ENCODE measurements at places on chromosomes 11 and 22.

DNA sequence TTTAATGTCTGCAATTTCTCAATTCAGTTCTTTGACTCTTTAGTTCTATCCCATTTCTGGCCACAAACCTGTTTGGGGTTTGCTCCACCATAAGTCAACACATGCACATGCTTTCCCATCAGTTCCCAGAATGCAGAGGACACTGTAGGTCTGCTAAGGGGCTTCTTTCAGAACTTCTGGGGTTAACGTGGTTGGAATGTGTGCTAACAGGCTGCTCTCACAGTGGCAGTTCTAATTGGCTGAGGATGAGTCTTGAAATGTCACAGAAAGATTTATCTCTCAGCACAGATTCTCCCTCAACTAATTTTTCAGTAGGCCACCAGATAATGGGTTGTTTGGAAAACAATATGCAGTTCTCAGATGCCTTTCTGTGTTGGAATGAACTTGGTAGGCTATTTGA is 703.4 kb downstream of the NTM start:
- DNase-seq, result no peak

DNA sequence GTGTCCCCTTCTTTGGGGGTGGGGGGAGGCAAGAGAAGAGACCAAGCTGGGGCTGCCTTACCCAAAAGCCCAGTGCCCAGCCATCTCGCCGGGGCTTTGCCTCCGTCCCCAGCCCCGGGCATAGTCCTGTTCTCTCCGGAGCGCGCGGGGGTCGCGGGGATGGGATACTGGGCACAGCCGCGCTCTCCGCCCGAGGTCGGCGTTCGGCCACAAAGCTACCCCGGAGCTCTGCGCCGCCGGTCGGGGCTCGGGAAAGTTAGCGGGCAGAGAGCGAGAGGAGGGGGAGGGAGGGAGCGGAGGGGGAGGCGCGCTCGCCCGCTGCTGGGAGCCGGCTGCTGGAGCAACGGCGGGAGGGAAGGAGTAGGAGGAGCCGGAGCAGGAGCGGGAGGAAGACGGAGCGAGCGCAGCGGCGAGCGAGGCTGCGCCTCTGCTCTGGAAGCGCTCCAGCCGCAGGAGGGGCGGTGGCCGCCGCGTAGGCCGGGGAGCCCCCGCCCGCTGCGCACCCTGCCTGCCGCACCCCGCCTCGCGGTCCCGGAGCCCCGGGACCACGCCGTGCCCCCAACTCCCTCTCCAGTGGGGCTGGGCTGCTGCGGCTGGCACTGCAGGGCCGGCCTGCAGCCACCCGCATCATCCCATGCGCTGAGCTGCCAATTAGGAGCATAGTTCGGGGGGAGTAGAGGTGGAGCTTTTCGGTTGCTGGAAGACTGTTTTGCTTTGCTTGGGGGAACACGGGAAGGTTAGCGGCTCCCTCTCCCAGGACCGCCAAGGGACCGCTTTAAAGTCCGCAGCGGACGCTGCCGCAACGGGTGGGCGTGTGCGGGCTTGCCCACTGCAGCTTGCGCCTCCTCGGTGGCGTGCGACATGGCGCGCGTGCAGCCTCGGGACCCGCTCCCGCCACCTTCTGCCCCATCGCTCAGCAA is at the start of gene SCN4B:
TSS of gene SCN4B (minus strand) at position 272 of the 920 bp plus-strand sequence. CDS start at position 122, 150 bp downstream.
- DNase-seq, result peak; percentile 17

DNA sequence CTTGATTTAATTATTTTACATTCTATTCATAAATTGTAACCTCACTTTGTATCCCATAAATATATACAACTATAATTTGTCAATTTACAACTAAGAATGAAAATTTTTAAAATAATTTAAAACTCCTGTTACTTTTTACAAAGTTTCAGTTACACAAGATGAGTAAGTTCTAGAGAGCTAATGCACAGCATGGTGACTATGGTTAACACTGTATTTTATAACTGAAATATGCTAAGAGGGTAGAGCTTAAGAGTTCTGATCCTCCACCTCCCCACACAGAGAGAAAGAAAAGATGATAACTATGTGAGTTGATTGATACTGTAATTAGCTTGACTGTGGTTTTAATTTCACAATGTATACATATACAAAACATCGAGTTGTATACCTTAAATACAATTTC is 412.5 kb upstream of the DDI1 start:
- DNase-seq, result no peak

DNA sequence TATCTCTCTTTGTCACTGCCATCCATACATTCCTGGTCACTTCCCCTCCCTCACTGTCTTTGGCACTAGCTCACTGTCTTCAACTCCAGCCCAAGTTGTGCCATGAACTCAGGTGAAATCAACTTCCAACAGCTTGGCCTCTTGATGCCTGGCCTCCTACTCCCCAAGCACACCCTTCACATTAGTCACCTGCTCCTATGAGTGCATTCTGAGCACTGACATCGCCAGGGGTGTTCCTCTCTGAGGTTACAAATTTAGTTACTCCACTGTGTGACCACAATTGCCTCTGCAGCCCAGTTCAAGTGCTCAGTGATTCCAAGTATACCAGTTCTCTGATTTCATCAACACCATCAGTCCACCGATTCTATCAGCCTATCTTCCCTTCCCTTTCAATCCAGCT is 10.8 kb downstream of the DRD2 start:
- no peak for DNase-seq

- DNase-seq, result no peak
Measured at GRCh38 chr11:8584082-8584481, 9.9 kb downstream of the STK33 start.

GRCh38 chr11:13215149-13215548 is 62.4 kb upstream of the BMAL1 start:
- no peak for DNase-seq

DNA sequence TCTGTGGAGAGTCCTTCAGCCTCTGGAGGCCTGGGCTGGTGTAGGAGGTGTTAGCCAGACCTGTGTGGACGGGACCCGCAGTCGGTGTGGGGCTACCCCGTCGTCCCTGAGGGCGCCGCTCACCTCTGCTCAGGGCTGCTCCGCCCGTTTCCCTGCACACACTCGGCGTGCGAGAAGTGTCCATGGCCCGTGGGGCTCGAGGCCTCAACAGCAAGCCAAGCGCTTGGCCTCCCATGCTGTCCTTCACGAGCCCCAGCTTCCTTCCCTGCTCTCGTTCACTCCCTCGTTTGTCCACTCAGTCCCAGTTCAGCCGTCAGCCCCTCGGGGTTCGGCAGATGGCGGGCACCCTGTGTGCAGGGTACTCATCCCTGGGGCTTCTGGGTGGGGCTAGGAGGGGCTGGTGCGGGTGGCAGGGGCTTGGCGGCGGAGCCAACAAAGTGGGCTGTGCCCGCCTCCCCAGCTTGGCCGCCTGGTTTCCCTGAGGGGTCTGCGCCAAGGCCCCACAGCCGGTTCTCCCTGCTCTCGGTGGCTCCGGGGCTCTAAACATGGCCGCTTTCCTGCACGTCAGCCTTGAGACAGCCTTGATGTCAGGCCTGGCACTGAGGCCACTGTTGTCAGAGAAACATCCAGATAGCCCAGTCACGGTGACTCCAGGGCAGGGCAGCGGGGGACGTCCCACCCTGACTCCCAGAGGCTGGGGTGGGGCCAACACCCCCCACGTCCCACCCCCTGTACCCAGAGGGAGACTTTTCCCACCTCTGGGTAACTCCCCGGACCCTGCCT is 3.3 kb downstream of the MUC6 start:
- no peak for DNase-seq

GRCh38 chr11:111510311-111510710 is 1.9 kb downstream of the BTG4 start:
- DNase-seq, result no peak

DNA sequence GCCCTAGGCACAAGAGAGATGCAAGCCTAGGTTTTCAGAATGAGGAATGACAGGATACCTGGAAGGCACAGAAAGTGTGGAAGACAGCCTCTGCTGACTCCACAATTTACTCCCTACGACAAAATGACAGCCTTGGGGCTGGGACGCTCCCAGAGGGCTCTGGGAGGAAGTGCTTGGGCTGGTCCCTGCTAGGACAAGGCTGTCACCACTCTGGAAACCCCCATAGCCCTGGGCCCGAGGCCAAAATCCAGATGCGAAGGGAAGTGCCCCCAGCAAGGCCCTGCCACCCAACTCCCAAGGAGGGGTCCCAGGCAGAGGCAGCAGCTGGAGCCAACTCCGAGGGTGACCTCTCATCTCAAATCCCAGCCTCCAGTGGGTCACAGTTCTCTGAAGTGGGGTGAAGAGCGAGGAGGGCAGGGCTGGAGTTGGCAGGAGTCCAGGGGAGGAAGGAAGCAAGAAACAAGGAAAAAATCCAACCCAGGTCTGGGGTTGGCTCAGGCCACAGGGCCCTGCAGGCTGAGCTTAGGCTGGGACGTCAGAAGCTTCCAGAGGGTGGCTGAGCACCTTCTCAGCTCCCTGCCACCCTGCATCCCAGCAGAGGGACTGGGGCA is 6.3 kb upstream of the CDC42EP2 start:
- DNase-seq, result no peak

GRCh38 chr11:28269586-28269985 is 161.4 kb downstream of the METTL15 start:
- DNase-seq, result no peak

DNA sequence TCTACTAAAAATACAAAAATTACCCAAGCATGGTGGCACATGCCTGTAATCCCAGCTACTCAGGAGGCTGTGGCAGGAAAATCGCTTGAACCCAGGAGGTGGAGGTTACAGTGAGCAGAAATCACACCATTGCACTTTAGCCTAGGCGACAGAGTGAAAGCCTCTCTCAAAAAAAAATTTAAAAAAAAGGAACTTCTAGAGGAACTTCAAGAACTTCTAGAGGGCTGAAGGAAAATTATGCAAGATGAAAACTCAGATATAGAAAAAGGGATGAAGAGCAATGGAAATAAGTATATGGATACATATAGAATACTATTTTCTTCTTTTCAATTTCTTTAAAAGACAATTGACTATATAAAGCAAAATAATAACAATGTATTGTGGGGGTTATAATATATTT is 51.2 kb upstream of the PRR5 start:
- DNase-seq, result no peak

- DNase-seq, result no peak
Measured at GRCh38 chr11:3879967-3880542, 24.6 kb downstream of the STIM1 start.

DNA sequence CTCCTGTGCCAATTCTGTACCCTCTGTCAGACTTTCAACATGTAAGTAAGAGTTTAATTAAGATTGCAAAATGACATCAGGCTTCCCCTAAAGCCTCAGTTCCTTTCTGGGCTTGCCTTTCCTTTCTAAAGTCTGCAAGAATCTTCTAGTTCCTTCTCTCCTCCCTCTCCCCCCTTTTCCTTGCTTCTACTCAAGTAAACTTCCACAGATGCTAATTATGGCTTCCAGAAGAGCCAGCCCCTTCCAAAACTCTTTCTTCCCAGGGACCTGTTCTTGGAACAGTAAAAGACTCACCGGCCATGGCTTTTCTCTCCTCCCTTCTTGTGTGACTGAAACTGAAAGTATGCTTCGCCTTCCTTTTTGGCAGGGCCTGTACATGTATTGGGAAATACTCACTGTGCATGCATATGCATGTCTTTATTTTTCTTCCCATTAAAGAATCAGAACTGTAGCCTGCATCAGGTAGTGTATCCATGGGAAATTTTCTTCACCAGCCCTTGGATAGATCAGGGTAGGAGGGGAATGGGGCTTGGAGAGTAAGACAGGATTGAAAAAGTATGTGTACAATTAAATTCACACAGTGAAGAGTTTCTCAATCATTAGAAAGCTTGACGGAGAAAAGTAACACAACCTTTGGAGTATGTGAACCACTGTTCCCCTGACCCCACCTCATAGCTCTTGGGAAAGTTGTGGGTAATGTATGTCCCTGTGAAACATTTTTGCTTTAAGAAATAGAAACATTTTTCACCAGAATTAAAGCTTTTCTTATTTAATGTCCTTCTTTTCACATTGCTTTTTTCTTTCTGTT is at the start of gene CASP1:
TSS of gene CASP1 (minus strand) at position 332 of the 808 bp plus-strand sequence. CDS start at position 301, 31 bp downstream.
- DNase-seq, result no peak

- no peak for DNase-seq
Measured at GRCh38 chr11:27673979-27674663, 26.1 kb downstream of the BDNF start.

DNA sequence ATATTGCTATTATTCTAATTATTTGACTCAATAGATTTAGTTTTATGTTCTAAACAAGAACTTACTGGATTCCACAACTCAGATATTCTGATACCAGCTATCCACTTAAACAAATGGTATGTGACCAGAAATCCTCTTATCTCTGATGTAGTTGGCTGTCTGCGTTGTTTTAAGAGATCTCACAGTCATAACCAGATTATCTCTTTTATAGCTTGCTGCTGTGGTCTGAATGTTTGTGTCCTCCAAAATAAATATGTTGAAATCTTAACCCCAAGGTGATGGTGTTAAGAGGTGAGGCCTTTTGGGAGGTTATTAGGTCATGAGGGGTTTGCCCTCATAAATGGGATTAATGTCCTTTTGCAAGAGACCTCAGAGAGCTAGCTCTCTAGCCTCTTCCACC is 12.7 kb downstream of the ANKRD42 start:
- no peak for DNase-seq

GRCh38 chr11:3347127-3347526 is 31.8 kb downstream of the ZNF195 start:
- no peak for DNase-seq

DNA sequence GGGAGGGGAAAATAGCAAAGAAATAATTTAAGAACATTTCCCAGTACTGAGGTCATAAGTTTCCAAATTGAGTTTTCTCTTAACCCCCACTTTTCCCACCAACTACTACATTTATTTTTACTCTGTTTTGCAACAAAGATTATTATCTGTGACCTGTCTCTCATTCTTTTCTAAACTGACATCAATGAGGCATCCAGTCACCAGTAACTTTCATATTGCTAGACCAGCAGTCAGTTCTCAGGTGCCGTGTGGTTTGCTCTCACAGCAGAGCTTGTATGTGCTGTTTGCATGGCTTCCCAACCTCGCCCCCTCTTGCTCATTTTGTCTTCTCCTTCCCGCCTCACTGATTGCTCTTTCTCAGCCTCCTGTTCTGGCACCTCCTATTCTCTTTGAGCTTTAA is 1091.3 kb downstream of the TBC1D22A start:
- no peak for DNase-seq

DNA sequence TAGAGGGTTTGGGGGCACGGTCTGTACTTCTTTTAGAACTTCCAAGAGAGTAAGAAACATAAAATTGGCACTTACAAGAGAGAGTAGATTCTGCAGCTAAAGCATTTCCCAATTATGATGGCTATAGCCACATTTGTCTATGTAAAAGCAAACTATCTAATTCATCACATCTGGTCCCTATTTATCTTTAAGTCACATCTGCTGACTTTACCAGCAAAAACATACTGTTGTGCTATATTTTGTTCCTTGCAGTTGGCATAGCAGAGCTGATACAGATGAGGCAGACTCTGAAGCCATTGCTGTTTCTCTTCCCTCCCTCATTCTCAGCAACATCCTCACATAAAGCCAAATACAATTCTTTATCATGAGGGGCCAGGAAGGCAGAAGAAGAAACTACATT is 1533.5 kb upstream of the RAG2 start:
- DNase-seq, result no peak

DNA sequence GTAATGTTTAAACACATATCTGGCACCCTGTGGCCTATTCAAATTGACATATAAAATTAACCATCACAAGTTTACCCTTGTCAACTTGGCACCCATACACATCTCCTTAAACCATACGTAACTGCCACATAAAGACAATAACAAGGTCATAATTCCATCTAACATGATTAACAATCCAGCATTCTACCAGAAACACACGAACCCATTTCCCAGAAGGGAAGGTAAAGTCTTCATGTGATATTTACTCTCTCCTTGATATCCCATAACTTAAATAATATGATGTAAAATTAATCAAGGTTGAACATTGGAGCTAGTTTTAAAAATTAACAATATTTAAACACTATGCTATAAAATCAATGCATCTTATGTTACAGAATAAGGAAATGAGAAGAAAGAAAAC is 55.2 kb upstream of the CEP295 start:
- DNase-seq, result no peak
